Activated T-cell treated with anti-CD3 and anti-CD28 coated beads, Interleukin-2, amount 50 U/mL, for 48 hours (primary cell): ENCODE measurements at places on chromosomes 2 and 18.
A peak's percentile ranks its signal among the peaks of the same experiment; 100 is the strongest.

- peak; percentile 52 for DNase-seq
Observed at GRCh38 chr18:74064510-74064909, 83.1 kb downstream of the FBXO15 start.

DNA sequence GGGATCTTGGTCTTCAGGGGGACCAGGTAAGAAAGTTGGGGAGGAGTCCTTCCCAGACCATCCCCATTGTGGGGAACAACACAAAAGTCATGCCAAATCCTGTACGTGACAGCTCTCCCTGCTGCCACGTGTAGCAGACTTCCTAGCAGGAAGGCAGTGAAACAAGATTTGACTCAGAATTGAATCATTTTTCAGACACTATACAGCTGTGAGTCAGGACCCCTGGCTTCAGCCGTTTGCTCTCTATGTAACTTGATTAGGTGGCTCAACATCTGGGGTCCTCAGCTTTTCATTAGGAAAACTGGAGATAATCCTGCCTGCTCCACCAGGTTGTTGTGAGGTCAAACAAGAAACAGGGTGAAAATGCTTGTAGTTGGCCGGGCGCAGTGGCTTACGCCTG, 32.9 kb upstream of the PDCL3 start:
- DNase-seq: no peak

- DNase-seq: no peak
Observed at GRCh38 chr2:1147873-1148612, 197.4 kb downstream of the SNTG2 start.

DNA sequence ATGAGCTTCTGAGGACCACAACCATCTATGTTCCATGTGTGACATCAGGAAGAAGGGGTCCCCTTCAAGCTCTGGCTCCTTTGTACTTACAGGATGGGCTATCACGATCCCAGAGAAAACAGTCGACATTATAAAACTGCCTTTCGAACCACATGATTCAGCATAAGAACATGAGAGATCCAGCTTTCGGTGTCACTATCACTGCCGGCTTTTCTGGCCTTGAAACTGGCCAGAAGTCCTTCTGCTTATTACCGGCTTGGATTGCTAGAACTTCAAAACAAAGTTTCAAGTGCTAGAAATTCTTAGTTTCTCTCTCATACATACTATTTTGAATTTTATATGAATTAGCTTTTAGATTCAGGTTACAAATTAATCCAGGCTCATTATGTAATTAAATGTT, 138.9 kb downstream of the PID1 start:
- no peak for DNase-seq

GRCh38 chr18:3889803-3890202, 439.8 kb downstream of the TGIF1 start:
- DNase-seq: no peak

DNA sequence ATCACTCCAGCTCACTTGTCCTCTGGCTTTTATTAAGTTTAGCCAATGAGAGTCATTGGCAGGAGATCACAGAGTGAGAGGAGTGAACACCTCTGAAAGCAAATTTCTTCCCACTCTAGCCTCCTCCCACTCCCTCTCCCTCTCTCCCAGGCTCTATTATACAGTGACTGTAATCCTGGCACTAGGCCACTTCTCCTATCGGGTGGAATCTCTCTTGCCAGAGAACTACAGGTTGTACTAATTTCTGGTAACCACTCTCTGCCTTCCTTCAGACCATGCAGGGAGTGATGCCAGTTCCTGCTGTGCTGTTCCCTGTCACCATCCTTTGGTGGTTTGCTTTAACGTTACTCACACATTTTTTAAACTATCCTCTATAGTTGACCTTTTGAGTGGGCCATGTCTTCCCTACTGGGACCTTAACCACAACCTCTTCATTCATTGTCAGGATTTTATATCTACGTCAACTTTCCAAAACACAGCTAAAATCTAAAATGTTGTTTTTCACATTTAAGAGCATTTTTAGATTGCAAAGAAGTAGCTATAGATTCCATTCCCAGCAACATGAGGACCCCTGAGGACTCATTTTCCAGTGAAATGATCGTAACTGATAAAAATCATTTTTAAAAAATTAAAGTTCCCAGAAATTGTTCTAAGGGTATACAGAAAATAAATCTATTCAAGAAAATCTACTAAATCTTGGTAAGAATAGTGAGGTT, 217.1 kb downstream of the MREG start:
- no peak for DNase-seq

- no peak for DNase-seq
Observed at GRCh38 chr18:5982332-5982731, 87.0 kb upstream of the TMEM200C start.

DNA sequence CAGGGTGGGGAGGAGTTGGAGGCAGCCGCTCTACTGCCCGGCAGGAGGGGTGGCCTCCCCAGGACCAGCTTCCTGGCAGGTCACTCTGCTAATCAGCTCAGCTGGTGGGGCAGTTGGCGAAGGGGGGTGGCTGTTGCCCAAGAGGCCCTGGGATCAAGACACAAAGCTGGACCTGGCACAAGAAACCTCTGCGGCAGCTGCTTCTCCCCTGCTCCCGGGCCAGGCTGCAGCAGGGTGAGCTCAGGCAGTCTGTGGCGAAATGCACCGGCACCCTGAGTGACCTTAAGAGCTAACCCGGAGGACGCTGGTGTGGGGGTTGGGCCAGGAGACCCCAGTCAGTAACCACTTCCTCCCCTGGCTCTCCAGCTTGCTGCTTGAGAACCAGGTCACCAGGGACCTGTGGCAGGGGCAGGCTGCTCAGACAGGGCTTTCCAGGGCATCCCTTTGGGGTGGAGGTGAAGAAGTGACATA, 31.1 kb downstream of the TOGARAM2 start:
- peak; percentile 38 for DNase-seq

DNA sequence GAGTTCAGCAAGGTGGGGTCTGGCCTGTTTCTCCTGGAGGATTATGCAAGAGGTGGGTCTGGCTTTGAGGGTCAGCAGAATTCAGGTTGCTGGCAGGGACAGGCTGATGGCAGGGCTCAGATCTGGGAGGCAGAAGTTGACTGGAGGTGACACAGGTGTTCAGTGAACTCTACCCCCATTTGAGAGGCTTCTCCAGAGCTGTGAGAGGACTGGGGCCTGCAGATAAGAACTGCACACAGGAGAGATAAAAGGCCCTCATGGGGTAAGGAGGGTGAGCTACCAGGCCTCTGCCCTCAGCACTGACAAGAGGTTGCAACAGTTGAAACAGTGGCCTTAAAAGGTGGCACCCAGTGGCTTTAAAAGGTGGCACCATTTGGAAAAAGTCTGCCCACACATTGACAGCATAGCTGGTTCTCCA, 13.1 kb downstream of the MOCOS start:
- DNase-seq: no peak

DNA sequence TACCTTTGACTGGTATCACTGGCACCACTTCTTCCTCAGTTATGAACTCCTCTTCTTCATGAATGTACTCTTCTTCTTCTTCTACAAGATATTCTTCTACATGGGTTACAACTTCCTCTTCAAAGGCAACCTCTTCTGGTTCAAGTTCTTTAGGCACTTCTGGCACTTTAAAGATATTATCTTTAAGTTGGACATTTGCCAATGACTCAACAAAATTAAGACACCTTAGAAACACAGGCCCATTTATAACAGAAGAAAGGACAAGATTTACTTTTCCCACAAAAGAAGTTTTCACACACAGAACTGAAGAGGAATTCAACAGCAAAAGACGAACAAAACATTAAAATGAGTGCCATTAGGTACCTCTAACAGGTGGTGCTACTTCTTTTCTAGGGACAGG, 127.3 kb downstream of the TTN start:
- no peak for DNase-seq

GRCh38 chr2:96733931-96734330, 5.9 kb downstream of the LMAN2L start:
- DNase-seq: no peak
